Kidney epithelial cell (primary cell): ENCODE measurements at places on chromosomes 5 and 9. TPM values are rescaled to one million over a fixed set of nuclear protein-coding genes. Genes with fewer than 3 reads are reported as not detected.

Gene SOX30
- 0.08 TPM in 1 of 2 replicates, not detected in the other for total RNA-seq

DNA sequence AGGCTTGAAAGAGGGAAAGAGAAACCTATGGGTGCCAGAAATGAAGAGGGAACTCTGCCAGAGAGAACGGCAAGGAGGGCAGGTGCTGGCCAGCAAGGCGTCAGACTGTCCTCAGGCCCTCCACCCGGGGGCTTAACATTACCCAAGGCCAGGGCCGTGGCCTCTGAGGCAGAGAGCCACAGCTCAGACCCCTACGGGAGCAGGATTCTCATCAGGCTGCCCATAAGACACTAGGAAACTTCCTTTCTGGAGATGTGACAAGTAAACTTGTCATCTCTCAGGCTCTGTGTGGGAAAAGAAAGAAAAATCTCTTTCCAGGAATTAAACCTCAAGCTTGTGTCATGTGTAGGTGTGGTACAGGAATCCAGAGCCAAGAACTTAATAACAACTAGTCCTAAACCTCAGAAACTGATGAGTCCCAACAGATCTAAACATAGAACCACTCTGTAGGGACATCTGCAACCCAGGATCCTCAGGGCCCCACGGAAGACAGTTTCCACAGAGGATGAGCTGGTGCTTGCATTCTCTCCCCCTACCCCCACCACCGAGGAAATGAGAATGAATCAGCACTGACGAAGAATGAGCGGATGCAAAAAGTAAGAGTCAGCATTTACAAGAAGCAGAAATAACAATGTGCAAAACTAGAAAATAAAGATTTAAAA lies 74.3 kb downstream of the DCP2 start:
- no peak for DNase-seq

Gene ENTR1
- 65.7 and 71.4 TPM in 2 replicates for total RNA-seq

Gene TERT
- 0.21 TPM in 1 of 2 replicates, not detected in the other for total RNA-seq

Gene IFNA2
- total RNA-seq: not detected in 2 replicates

DNA sequence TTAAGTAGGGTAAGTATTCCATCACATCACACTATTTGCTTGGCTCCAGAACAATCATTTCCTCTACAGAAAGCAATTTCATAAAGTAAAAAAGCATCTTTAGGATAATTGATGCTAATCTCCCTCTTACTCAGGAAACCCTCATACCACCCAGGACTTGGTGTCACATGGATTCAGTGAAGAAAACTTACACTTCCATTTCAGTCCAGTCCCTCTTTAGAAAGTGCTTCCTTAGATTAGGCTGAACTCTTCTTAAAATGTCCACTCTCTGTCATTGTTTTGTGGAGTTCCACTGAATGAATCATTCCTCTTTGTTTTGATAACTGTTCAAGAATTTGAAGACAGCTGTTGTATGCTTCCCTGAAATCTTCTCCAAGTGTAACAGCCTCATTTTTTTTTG lies 144.0 kb upstream of the ZNF462 start:
- DNase-seq: peak; percentile 31

- no peak for DNase-seq
Observed at GRCh38 chr5:161572914-161573313, 26.4 kb upstream of the GABRB2 start.

Gene NR5A1
- total RNA-seq: not detected in 2 replicates

Gene GABRA1
- not detected in 2 replicates for total RNA-seq

Gene LCN15
- not detected in 2 replicates for total RNA-seq

Gene GM2A
- 19.0 and 24.6 TPM in 2 replicates for total RNA-seq

Gene SMIM33
- total RNA-seq: not detected in 2 replicates

- DNase-seq: no peak
Observed at GRCh38 chr9:113951032-113951372, 74.9 kb downstream of the ZNF618 start.

DNA sequence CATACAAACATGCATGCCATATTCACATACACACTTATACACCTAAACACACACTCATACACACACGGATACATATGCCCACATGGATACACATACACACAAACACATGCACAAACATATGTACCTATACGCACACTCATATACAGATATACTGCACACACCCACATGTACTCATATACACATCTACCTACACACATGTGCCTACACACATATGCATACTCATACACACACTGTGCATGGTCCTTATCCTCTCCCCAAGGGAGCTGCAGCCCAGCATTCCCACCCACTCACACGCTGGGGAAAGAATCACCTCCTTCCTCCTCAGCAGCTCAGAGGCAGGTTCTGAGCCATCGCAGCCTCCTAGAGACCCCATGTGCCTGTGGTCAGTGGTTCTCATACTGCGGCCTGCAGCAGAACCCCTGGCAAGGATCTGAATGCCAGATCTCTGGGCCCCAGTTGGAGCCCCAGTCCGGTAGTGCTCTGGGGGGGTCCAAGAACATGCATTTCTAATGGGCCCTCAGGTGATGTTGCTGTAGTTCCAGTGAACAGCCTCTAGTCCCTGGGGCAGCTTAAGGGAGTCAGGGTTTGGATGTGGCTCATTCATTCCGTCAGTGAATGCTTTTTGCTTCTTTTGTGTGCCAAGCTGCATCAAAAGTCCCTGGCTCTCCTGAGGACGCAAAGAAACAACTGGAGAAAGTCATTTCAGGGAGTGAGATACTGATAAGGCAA lies 39.0 kb downstream of the SEMA4D start:
- DNase-seq: no peak

Gene MYO10
- 70.0 and 80.3 TPM in 2 replicates for total RNA-seq

Gene MRPS2
- total RNA-seq: 72.4 and 93.2 TPM in 2 replicates

GRCh38 chr9:111065414-111065813 lies 27.1 kb upstream of the LPAR1 start:
- DNase-seq: no peak

DNA sequence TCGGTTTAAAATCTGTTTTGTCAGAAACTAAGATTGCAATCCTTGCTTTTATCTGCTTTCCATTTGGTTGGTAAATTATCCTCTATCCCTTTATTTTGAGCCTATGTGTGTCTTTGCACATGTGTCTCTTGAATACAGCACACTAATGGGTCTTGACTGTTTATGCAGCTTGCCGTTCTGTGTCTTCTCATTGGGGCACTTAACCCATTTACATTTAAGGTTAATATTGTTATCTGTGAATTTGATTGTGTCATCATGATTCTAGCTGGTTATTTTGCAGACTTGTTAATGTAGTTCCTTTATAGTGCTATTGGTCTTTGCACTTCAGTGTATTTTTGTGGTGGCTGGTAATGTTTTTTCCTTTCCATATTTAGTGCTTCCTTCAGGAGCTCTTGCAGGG lies 36.3 kb upstream of the SMIM15 start:
- DNase-seq: no peak

DNA sequence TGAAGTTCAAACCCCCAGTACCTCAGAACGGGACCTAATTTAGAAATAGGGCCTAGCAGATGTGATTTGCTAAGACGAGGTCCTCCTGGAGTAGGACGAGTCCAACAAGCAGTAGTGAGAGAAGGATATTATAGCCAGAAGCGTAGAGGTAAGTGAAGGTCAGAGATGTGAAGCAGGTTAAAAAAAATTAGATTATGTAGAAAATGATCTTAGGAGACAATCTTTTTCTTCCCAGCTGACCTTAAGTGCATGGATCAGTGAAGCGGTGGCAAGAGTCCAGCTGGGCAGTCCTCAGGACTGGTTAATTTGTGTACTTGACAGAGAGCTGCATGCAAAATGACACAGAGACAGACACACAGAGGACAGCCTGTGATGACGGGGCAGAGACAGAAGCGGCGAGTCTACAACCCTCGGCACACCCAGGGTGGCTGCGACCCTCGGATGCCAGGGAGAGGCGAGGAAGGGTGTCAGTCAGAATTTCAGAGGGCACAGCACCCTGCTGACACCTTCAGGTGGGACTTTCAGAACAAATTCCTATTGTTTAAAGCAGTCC lies 131.4 kb upstream of the IRX4 start:
- DNase-seq: no peak

GRCh38 chr5:132365213-132365612 lies 4.3 kb upstream of the SLC22A5 start:
- no peak for DNase-seq

Gene ASTN2
- 9.2 and 12.2 TPM in 2 replicates for total RNA-seq

DNA sequence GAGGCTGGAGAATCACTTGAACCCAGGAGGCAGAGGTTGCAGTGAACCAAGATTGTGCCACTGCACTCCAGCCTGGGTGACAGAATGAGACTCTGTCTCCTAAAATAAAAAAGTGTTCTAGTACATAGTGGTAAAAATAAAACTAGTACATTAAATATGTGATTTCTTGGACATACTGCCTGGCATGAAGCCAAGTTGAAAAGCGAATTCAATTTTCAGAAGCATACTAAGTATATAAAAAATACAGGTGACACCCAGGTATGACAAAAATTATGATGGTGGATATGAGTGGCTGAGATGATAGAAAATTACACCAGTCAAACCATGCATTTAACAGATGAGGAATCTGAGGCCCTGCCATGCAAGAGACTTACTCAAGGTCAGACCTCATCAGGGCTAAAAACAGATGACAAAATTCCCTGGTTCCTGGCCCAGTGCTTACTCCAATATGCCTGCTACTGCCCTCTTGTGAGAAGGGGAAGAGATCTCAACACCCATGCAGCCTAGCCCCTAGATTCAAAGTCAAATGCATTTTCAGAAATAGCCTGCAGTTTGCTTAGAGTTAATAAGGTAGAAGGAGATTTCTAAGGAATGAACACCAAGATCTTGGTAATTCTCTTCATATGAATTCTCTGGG lies 46.6 kb upstream of the GNPDA1 start:
- no peak for DNase-seq

DNA sequence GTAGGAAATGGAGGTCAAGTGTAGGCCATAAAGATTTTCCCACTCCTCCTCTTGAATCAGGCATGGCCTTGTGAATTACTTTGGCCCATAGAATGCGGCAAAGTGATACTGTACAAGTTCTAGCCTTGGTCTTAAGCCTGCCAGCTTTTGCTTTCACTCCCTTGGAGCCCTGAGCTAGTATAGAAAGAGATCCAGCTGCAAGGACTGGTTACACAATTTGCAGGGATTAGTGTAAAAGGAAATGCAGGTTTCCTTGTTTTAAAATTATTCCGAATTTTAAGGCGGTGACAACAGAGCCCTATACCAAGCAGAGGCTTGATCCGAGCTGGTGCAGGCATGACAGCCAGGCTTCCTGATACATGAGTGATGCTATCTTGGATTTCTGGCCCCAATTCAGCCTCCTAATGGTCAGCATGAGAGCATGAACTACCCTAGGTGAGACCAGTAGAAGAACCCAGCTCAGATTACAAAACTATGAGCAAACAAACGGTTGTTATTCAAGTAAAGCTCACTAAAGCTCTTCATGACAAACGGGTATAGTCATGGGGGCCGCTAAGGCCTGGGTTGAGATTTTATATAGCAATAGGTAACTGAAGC lies 257.9 kb downstream of the DOCK8 start:
- DNase-seq: no peak

Gene AFAP1L1
- total RNA-seq: 15.3 and 15.5 TPM in 2 replicates

GRCh38 chr5:54205918-54206317 lies 104.5 kb downstream of the ARL15 start:
- DNase-seq: no peak

- no peak for DNase-seq
Observed at GRCh38 chr9:27784847-27785713, 211.8 kb upstream of the C9orf72 start.

Gene CCDC171
- total RNA-seq: 3.3 and 5.0 TPM in 2 replicates

DNA sequence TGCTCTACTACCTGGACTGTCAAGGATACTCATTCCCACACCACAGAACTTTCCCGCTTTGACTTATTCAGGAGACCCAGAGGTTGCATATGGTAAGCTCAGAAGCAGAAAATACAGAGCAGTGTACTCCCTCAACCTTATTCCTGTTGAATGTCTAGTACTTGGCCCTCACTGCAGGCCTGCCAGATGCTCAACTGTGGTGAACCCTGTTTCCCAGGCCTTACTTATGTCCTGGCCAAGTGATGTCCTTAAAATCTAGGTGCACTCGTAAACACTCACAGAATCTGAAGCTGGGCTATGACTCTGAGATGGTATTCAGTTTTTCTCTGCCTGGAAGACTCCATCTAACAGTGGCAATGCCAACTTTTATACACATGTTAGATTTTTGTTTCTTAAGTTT lies 21.0 kb downstream of the DIAPH1 start:
- no peak for DNase-seq

DNA sequence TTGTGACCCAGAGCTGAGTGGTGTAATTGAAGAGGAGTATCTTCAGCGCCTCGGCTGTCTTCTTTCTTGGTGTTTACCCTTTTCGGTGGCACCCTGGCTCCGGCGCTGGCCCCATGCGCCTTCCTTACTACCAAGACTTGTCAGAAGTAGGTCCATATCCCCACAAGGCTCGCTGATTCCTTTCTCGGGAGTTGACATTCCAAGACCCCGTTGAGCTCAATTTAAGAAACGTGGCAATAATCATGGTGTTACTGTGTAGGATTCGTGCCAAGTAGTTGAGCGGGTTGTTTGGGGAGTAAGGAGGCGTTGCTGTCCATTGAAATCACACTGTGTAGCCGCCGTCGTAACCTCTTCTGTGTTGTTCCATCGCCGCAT lies 795 bp downstream of the NDUFAF2 start:
- no peak for DNase-seq

Gene SPATA31A3
- total RNA-seq: not detected in 2 replicates

DNA sequence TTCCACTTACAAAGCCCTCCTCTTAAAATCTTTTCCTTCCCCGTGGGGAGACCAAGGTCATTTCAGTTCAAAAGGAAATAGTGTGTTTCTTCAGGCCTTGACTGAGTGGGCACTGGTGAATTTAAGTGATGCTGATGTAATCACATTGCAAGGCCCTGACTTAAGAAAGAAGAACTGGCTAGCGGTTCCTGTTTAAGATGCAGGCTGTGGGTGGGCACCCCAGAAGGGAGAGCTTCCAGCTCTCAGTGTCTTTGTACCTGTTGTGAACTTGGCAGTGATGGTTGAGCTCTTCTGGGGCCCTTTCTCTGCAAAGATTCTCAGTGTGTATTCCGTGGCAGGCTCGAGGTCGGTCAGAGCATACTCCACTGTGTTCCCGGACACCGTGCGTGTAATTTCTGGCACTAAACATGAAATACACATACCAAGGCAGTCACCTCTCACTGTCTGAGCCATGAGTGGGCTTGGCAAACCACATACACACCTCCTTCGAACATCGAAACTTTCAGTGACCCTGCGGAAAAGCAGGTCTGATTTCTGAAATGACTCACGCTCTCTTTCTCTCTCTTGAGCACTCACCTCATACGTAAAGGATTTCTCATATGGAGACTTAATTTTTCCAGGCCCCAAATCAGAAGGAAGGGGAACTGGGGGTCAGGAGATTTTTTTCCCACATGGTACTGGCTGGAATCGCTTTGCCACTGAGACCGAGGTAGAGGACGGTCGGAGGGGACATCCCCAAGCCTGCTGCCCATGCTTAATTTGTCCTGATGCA lies 81.9 kb downstream of the TNC start:
- peak; percentile 61 for DNase-seq

GRCh38 chr9:2018162-2018643 lies 3.1 kb downstream of the SMARCA2 start:
- DNase-seq: no peak

- DNase-seq: no peak
Observed at GRCh38 chr9:137302449-137303150, 529 bp upstream of the NRARP start.

DNA sequence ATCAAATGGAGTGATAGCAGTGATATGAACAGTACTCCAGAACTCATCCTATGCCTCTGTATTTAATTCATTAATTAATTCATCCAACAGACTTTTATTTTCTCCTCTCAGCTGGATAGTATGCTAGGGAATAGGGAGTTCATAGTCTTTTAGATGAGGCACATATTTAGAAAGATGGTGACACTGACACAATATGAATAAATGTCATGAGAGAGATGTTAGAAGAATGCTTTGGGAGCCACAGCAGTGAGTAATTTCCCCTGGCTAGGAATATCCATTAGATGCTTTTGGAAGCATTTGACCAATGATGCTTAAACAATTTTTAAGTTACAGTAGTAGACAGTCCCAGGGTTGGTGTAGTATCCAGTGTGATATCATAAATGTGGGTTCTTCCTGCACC lies 428.7 kb upstream of the SGCD start:
- no peak for DNase-seq

Gene PCDHGC5
- total RNA-seq: 0.54 and 0.89 TPM in 2 replicates
